CD4-positive, alpha-beta T cell (primary cell): ENCODE measurements at places on chromosomes 5 and 9.

GRCh38 chr5:166582416-166582815 is 1709.0 kb upstream of the WWC1 start:
- DNase-seq, result no peak

DNA sequence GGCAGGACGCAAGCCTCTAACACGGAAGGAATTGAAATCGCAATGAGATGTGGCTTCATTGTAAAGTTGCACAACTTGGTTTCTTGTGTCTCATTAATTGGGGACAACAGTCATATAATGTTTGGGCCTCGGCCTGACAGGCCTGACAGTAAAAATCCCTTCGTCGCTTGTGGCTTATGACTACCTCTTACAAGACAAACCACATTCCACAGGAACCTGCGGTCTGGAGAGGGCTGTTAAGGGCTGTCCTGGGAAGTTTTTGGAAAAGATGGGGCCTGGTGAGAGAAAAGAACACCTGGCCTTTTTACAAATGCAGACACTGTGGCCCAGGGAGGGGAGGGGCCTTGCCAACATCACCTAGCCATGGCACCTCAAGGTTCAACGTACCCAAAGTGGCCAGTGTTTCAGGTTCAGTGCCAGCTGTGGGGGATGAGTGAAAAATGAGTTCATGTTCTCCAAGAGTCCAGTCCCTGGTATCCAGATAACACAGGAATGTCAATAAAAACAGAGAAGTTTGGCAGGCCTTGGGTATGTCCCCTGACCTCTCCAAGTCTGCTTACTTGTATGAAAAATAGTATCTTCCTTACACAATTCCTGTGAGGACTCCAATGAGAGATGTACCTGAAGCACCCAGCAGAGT is 22.2 kb downstream of the SHB start:
- DNase-seq, result peak; percentile 13

- DNase-seq, result no peak
Observed at GRCh38 chr9:75504721-75505120, 385.8 kb upstream of the PCSK5 start.

DNA sequence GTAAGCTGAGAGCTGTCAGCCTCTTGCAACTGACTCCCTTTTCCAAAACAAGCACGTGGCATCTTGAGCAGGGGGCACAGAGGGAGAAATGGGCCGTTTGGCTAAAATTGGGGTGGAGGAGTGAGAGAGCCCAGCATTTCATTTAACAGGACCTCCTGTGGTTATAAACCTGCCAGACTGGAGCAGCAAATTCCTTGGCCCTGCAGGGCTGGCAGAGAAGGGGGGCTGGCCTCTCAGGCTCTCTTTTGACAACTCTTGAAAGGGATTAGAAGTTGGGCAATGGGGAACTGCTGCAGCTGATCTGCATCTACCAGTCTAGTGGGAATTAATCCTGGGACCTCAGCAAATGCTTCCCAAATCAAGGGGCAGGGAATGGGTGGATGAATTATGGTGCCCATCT is 7.2 kb upstream of the POU4F3 start:
- no peak for DNase-seq

GRCh38 chr5:142726188-142726731 is 40.4 kb upstream of the FGF1 start:
- DNase-seq, result no peak

GRCh38 chr9:35905912-35906679 is at the start of gene HRCT1:
Gene HRCT1, plus strand, starts transcription at chr9:35906202. Its CDS starts 86 bp downstream, at chr9:35906288.
- DNase-seq, result no peak

- DNase-seq, result no peak
Observed at GRCh38 chr9:69762527-69762926, 2.7 kb upstream of the PTAR1 start.

DNA sequence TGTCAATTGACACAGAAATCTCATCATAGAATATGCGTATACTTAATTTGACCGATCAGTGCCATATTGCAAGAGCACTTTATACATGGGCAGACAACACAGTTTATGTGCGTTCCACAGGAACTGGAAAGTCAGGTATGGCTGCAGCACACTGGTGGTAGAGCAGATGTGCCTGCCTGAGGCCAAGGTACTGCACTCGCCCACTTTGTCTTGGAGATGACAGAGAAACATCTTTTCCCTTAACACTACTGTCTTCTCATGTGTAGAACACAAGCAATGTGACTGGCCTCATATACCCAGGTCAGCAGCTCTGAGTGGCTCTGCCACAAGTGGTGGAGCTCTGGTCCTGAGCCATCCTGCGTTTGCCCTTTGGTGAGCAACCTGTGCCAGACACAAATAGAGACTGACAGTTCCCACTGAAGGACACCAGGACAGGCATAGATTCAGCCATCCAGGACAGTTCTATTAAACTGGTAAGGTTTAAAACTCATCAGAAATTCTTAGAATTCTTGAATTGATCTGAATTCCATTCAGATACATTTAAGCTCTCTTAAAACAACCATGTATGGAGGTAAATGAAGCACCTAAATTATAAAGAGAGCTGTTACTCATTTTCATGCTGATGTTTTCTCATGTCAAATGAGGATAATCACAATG is 21.0 kb upstream of the PPP2CA start:
- no peak for DNase-seq

GRCh38 chr9:122382901-122383850 is 12.4 kb downstream of the PTGS1 start:
- no peak for DNase-seq

- no peak for DNase-seq
Observed at GRCh38 chr5:79865579-79865978, 125.5 kb downstream of the MTX3 start.

DNA sequence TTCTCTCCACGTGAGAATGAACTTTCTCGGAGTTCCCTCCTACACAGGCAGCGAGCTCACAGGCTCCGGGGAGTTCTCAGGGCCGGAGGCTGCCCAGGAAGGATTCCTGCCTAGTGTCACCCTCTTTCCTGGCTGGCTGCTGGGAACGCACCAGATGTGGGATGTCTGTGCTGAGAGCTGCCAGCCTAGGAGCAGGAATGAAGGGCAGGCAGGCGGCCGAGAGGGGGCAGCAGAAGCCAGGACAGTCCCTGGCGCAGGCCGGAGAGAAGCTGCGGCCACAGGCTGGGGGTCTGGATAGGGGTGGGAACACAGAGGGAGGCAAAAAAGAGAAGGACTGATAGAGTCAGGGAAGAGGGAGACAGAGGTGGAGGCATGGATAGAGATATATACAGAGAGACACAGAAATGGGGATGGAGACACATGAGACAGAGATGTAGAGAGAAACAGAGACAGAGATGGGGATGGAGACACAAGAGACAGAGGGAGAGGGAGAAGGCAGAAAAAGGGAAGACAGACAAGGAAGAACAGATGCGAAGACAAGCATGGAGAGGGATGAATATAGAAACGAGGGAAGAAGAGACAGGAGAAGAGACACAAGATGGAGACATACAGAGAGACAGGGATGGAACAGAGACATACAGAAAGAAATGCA is 25.3 kb upstream of the ENHO start:
- DNase-seq, result no peak

- no peak for DNase-seq
Observed at GRCh38 chr5:150640311-150641005, at the start of gene SYNPO. Gene SYNPO, plus strand, starts transcription at chr5:150640660. Its CDS starts 7,616 bp downstream, at chr5:150648276.

DNA sequence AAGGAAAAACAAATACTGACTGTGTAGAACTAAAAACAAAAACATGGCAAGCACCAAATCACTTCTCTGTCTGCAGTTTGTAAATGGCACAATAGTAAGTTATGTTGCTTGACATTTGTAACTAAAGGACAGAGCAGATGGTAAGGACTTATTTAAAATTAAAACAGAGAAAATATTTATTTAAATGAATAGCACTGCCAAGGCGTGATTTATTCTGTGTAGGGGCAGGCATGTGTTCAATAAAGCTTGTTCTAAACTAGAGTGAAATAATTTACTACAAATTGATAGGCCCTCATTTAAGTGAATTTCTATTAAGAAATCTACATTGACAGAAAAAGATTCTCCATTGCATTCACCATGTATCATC is 231.5 kb downstream of the CYLC2 start:
- no peak for DNase-seq

- no peak for DNase-seq
Observed at GRCh38 chr5:160155017-160155750, 35.9 kb upstream of the PWWP2A start.

- DNase-seq, result no peak
Observed at GRCh38 chr9:77022783-77023440, 3.5 kb downstream of the FOXB2 start.

DNA sequence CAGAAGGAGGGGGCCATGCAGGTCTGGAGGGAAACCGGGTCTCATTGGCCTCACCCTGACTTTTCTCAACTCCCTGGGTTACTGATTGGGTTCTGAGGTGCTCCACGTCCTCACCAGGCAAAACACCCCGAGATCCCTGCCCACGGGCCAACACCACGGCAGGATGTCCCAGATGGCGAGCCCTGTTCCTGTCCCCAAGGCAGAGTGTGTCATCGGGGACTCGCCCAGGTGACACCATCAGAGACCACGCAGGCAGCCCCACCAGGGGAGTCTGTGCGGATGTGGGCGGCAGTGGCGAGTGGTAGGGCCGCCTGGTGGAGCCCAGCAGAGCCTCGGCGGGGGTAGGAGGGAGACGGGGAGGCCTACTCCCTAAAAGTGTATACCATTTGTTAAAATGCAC is 59.0 kb upstream of the UBAC1 start:
- DNase-seq, result peak; percentile 4

DNA sequence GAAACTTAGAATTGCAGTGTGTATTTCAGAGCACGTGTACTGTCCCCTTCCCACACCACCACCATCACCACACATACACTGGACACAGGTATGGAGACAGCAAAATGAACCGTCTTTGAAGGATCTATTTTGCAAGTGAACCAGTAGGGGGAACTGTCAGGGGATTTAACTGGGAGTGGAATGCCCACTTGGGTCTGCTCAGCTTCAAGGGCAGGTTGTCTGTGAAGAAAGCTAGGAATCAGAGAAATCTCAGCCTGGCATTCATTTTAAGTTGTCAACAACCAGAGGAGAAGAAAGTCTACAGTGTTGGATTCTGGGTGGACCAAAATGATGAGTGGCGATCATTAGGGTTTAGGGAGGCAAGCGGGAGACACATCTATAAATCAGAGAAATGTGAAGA is 147.0 kb downstream of the DCP2 start:
- no peak for DNase-seq

- no peak for DNase-seq
Observed at GRCh38 chr5:160310552-160311295, 1.6 kb downstream of the CCNJL start.
